Activated T-helper 17 cell treated with anti-CD3 and anti-CD28 coated beads, Interleukin-2, amount 50 U/mL, for 72 hours (primary cell): ENCODE measurements at places on chromosomes 11 and 22. TPM values are rescaled to one million over a fixed set of nuclear protein-coding genes. Genes with fewer than 3 reads are reported as not detected.

MYOD1 gene
- total RNA-seq = not detected

CCDC81 gene
- 0.41 TPM for total RNA-seq

CHST1 gene
- not detected for total RNA-seq

APOA1 gene
- total RNA-seq = 0.37 TPM

PKDREJ gene
- not detected for total RNA-seq

PUS3 gene
- 13.1 TPM for total RNA-seq

FAU gene
- total RNA-seq = 948 TPM

GRCh38 chr22:24433828-24434470, 6.5 kb downstream of the ADORA2A start:
- ATAC-seq = peak; percentile 89

DNA sequence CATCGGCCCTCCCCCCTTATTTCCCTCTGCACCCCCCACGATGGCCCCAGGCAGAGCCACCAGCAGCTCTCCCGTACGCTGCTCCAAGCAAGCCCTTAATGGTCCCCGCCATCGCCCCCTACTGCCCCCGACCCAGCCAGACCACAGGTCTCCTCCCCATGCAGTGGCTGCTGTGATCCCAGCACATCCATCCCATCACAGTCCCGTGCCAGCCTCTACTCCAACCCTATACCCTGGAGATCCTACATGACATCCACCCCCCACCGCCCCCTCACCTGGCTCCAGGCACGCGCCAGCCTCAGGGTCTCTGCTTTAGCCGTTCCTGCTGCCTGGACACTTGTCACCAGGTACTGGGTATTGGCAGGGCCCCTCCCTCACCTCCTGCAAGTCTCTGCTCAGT, 85.8 kb upstream of the RTL6 start:
- ATAC-seq = no peak

DNA sequence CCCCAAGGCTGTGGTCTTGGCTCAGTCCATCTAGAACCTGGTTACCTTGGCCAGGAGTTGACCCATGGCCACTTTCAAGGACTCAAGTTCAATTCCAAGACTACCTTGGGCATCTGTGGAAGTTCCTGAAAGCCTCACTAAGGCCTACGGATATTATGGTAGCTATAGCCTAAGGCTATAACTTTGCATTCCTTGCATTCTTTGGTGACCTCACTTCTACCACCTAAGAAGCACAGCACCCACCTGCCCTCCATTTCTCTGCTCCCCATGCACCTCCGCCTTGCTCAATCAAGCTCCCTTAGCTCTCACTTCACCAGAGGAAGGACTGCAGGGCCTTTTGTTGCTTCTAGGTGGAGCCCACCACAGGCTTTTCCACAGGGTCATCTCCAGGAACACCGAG, 50.3 kb upstream of the GALNT18 start:
- ATAC-seq = no peak

GRCh38 chr11:10633261-10633660, 60.3 kb downstream of the IRAG1 start:
- no peak for ATAC-seq

DNA sequence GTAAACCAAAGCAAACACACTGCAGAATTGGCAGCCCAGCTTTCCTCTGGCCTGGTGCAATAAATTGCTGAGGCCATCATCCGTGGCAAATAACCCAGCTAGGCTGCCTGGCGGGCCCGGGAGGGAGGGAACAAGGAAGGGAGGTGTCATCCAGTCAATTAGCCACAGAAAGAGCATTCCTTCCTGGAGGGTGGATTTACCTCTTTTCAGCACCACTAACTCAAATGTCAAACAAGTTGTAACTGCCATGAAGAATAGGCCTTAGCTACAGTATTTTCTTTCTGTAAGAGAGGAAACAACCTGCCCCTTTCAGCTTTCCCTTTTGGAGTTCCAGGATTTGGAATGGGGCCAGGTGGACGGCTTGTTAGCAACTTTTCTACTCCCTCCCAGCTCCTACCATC, 163.8 kb upstream of the BDNF start:
- no peak for ATAC-seq

DNA sequence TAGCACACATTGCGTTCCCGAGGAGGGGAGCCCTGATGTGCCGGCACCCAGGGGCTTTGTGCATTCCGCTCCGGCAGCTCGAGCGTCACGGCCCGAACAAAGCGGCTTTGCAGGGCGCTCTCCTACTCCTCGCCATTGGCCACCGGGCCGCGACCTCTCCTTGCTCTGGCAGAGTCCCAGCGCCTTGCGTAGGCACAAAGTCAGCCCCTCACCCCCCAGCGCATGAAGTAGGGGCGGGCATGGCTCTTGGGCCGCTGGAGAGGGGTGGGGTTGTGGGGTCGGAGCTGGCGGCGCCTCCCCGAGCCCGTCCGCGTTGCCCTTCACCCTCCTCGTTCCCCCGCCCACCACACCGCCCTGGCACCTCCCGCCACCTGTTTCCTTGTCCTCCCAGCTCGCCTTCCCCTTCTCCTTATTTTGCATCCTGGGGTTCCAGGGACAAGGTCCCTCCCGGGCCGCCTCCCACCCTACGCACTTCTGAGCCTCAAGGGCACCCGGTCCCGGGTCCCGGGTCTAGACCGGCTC, 753 bp upstream of the PPARA start:
- ATAC-seq = peak; percentile 2

GRCh38 chr22:50184004-50184901, 1.5 kb upstream of the TRABD start:
- ATAC-seq = no peak

GRCh38 chr11:61954106-61954850, 4.1 kb downstream of the BEST1 start:
- no peak for ATAC-seq

DNA sequence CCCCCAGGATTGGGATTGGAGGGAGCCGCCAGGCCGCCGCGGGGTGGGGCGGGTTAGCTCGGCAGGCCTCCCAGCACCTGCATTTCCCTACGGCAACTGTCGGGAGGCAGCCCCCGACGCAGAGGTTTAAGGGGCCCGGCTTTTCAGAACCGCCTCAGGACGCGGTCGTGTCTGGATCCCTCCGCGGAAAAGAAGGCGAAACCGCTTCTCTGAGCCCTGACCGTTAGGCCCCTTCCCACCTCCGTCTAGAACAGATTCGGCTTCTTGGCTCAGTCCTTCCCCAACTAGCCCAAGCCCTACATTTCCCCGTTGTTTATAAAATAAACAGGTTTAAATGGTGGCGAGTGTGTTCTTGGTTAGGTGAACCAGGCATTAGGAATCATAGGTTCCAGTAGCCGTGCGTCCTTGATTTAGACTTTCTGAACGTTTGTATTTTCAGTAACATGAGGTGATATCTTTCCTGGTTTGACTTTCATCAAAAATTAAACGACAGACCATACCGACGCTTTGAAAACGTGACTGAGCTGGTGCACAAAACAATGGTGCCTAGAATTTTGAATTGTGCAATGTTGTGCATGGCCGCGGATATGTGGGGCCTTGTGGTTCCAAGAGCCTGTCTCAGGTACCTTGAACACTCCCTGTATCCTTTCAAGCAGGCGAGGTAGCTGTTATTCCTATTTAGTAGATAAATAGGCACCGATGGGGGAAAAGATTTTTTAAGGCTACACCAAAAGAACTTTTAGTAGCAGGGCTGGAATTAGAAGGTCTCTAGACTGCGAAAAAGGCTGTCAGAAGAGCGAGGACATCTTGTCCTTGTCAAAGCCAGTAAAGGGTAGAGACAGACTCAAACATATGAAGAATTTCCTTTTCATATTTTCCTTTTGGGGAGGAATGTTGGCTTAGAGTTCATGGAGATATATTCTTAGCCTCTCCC, 1.2 kb upstream of the HSPA8 start:
- no peak for ATAC-seq

DNA sequence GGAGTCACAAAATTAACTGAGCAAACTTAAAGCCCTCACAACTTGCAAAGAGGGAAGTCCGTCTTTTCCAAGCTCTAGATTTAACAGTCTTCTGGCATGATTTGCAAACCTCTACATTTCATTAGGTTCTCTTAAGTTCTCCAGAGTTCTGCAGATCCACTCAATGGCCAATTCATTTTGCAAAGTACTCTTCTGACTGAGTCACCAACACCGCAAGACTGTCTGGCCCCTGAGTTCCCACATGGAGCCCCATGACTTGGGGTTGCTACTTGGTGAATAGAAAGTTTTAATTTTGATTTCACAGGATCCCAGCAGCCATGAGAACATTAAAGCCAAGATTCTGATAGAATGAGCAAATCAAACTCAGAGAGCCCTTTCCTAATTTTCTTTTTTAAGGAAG, 134.5 kb downstream of the PLEKHA7 start:
- ATAC-seq = no peak

GRCh38 chr11:69369210-69369825, 75.4 kb downstream of the MYEOV start:
- ATAC-seq = no peak

- no peak for ATAC-seq
These were observed 112.7 kb downstream of the TEAD1 start for GRCh38 chr11:12786891-12787290.

GRCh38 chr11:47351156-47352126, 1.1 kb downstream of the MYBPC3 start:
- no peak for ATAC-seq
